Omental fat pad (tissue), 4 donors: ENCODE measurements at places on chromosomes 11 and 22.

- peak; percentile 1 for DNase-seq
Observed at GRCh38 chr22:50730941-50731661, 6.9 kb upstream of the ACR start.

GRCh38 chr11:111833524-111833923 lies 37.9 kb downstream of the ALG9 start:
- no peak for DNase-seq

- no peak for DNase-seq
Observed at GRCh38 chr11:86360775-86361395, 13.8 kb upstream of the CCDC81 start.

DNA sequence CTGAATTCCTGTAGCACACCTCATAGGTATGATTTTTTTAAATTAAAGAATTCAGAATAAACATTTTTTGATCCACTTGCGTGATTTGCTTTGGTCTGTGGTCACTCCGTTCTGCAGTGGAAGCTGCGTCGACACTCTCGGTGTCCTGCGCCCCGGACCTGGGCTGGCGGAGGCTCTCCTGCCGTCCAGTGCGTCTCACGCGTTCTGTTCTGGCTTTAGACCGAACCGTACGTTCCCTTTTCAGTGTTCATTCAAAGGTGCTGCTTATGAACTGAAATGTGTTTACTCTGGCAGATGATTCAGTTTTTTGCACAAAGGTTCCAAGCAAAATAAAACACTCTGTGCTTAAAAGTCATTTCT lies 38.2 kb downstream of the CTTN start:
- no peak for DNase-seq

GRCh38 chr11:32829157-32829679 lies 509 bp upstream of the PRRG4 start:
- no peak for DNase-seq

DNA sequence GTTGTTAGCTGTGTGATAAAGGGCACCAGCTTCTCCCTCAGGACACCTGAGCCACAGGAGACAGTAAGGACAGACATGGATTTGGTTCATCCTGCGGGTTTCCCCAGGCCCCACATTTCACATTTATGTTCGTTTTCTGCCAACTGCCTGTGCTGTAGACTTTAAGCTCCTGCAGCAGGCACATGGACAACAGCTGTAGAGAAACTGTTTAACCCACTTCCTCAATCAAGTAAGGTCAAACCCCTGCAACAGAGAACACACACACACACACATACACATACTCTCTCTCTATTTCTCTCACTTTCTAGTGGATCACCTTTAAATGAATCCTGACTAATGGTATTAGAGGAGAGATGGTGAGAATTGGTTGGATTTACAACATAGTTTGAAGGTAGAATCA lies 90.7 kb downstream of the C11orf87 start:
- no peak for DNase-seq

DNA sequence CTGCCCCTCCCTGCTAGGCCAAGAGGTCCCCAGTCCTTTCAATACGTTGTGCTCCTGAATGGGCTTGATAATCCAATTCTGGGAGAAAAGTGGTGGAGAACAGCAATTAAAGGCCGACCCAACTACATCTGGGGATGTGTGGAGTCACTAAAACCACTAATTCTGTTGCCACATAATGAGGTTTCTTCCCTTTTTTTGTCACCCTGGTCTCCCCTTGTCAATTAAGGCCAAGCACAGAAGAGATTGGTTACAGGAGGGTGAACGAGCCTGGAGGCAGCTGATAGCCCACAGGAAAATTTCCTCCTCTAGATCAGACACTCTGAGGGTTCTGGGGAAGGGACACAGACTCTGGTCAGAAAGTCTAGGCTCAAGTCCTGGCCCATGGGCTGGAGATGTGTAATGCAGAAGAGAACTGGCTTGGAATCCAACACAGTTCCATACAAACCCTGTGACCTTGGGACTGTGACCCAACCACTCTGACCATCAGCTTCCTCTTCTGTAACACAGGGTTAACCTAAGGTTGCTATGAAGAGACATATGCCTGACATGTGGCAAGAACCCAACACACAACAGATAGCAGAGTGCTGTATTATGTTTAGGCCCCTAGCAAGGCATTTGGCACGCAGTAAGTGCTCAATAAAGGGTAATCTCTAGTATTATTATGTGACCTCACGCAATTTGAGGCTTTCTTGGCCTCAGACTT lies 146.4 kb downstream of the CHST1 start:
- DNase-seq: no peak

DNA sequence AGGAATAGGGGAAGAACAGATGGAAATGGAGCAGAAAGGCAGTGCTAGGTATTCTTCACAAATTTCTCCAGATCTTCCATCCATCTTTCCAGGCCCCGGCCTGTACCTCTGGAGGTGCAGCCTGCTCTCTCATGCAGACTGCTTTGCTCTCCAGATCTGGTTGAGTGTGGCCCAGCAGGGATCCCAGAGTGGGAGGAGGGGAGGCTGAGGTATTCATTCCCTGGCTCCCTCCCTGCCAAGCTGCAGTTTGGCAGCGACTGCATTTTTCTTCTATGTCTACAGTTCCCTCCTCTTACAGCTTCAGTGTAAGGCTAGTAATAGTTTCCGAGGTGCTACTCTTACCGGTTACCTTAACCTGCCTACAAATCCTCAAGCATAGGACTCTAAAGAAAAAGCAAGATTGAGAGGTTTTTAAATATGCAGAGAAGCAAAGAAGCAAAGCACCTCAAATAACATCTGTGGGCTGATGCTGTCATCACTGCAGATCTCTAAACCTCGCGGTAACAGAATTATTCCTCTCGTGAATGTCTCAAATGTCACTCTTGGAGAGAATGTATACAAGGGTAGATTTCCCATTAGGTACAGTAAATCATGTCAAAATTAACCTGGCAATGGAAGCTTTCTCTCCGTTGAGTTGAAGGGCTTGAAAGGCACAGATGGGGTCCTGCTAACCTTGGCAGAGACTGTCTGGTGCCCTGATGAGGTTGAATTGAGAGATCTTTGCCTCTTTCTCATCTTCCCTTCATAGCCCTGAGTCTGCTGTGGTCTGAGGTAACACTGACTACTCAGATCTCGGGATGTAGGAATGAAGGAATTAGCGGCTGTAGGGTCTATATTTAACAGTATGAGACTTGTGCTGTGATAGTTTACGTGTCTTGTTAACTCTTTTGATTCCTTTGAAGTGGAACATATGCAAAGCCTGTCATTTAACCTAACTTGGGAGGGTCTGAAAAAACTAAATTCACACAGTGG lies 297.9 kb upstream of the C11orf87 start:
- no peak for DNase-seq

- DNase-seq: no peak
Observed at GRCh38 chr22:47019012-47019790, 256.8 kb downstream of the TBC1D22A start.

- no peak for DNase-seq
Observed at GRCh38 chr22:16958475-16958874, 49.5 kb downstream of the GAB4 start.

DNA sequence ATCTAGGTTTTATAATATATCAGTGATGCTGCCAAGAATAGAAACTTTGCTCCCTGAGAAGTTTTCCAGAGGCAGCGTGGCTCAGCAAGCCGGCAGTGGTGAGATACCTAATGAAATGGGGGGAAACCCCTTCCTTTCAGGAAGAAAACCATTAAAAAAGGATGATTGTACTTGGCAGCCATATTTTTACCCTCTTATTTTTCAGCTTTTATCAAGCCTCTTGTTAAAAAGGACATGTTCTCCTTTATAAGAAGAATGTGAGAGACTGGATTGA lies 9.0 kb upstream of the ME3 start:
- no peak for DNase-seq

DNA sequence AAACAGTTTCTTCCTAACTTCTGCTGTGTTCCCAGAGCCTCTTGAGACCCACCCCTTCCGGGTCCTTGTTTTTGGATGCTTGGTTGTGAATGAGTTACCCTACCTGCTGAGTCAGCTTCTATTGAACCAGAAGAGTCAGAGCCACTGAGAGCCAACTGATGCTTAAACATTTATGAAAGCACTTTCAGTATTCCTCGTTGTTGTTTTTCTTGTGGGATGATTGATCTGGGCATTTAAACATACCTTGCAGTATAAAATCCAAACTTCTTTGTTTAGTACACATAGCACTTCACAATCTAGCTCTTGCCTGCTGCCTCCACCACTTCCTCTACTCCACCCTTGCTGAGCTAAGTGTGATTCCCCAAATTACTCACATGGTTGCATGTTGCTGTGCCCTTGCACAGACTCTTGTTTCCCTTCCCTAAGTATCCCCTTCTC lies 5.5 kb downstream of the PRSS23 start:
- DNase-seq: no peak

- no peak for DNase-seq
Observed at GRCh38 chr11:7428196-7428595, 57.1 kb upstream of the OLFML1 start.

GRCh38 chr22:18965526-18966421 lies 29.7 kb upstream of the PRODH start:
- DNase-seq: no peak

GRCh38 chr11:112523477-112523876 lies 262.8 kb upstream of the PLET1 start:
- DNase-seq: no peak

GRCh38 chr22:40898850-40899357 lies 37.0 kb upstream of the DNAJB7 start:
- DNase-seq: no peak

- no peak for DNase-seq
Observed at GRCh38 chr11:35103366-35104208, 35.4 kb upstream of the CD44 start.

DNA sequence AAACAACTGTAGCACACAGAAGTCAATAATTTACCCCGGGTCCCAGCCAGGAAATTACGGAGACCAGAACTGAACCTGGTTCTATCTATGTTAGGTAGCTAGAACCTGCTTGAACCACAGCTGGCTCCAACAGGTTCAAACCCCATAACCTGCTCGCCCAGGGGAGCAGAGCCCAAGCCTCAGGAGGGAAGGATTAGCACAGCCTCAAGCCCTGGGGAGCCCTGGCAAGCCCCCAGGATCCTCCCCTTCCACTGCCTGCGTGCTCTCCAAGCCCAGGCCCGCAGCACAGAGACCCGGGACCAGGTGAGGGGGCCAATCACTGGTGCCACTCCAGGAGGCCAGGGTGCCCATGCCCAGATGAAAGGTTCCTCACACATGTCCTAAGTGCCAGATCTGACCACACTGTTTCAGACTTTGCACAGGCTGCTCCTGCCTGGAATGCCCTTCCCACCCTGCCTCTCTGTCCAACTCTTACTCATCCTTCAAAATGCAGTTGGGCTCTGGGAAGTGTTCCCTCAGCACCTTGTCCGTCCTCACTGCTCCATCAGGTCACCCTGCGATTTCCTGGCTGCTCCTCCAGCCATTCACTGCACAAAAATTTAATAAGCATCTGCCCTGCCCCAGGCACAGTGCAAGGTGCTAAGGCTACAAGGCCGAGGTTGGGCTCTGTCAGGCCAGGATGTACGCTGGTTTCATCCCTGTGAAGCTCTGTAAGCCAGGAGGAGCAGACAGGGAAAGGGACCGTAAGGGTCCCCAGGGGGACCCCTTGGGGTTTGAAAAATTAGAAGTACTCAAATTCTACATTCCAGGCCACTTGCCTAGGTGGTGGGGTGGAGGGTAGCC lies 32.2 kb downstream of the ARRB1 start:
- DNase-seq: no peak

GRCh38 chr22:31631436-31631835 lies 30.6 kb downstream of the PISD start:
- no peak for DNase-seq
